ENCODE measurements at places on chromosomes 4 and X.

GRCh38 chr4:19382993-19383756 lies 868.5 kb upstream of the SLIT2 start:
- no peak for DNase-seq

GRCh38 chrX:44915361-44915868 lies 42.4 kb downstream of the KDM6A start:
- DNase-seq, result no peak

GRCh38 chr4:101356928-101357327 lies 9.6 kb upstream of the PPP3CA start:
- DNase-seq, result no peak

DNA sequence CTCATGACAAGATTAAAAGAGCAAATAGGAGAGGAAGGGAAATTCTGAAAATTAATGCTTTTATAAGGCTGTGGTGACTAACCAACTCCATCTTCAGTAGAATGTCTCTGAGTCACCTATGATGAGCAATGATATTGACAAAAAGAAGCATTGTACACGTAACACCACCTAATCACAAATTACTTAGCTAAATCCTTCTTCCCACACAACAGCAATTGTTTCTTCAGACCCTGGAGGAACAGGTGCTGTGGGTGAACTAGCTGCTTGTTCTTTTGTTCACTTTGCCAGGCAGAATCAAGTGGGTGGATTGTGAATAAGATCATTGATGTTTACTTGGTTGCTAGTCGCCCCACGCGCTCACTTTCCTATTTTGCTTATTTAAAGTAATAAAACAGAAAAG lies 315.5 kb downstream of the CAMK2D start:
- no peak for DNase-seq

GRCh38 chrX:71250841-71251240 lies 3.1 kb downstream of the ZMYM3 start:
- no peak for DNase-seq

- no peak for DNase-seq
Measured at GRCh38 chr4:74181219-74181618, 23.3 kb downstream of the MTHFD2L start.

DNA sequence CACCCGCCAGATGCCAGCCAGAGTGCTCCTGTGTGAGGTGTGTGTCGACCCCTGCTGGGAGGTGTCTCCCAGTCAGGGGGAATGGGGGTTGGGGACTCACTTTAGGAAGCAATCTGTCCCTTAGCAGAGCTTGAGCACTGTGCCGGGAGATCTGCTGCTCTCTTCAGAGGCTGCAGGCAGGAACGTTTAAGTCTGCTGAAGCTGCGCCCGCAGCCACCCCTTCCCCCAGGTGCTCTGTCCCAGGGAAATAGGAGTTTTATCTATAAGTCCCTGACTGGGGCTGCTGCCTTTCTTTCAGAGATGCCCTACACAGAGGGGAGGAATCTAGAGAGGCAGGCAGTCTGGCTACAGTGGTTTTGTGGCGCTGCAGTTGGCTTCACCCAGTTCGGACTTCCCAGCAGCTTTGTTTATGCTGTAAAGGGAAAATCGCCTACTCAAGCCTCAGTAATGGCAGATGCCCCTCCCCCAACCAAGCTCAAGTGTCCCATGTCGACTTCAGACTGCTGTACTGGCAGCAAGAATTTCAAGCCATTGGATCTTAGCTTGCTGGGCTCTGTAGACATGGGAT lies 80.8 kb downstream of the CCSER1 start:
- no peak for DNase-seq

GRCh38 chr4:67499799-67500198 lies 45.5 kb downstream of the CENPC start:
- no peak for DNase-seq

DNA sequence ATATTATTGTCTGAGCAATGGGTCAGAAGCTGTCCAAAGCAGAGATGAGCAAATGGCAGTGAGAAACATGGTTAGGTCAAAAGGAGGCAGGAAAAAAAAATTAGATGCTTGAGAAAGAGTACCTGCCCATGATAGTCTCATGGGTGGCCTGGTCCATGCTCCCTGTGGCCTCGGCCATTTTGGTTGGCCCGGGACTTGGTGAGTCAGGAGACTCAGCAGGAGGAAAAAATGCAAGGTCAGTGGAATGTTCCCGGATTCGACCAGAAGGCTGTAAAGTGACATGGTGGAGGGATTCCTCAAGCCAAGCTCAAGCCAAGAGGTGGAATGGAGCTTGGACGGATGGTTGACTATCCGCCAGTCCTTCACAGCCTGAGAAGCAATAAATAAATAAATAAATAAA lies 236.7 kb downstream of the ASMT start:
- no peak for DNase-seq

- DNase-seq, result no peak
Measured at GRCh38 chrX:36462142-36462541, 542.6 kb downstream of the CFAP47 start.

DNA sequence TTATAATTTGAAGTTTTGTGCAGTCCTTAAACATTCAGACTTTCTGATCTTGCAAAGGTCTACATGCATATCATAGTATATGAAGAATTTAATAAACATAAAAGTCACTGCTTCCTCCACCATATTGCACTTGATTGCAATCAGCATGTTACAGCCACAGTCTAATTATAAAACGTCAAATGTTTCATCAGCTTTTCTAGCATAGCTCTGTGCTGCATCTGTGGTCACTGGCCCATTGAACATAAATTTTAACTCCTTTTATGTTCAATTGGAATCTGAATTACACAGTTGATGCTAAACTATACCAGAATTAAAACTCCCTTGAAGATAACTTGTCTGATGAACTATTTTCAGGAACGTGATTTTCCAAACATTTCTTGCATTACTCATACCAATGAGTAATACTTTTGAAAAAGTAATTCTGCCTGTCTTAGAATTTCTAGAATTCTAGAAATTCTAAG lies 329.1 kb downstream of the GALNTL6 start:
- no peak for DNase-seq

DNA sequence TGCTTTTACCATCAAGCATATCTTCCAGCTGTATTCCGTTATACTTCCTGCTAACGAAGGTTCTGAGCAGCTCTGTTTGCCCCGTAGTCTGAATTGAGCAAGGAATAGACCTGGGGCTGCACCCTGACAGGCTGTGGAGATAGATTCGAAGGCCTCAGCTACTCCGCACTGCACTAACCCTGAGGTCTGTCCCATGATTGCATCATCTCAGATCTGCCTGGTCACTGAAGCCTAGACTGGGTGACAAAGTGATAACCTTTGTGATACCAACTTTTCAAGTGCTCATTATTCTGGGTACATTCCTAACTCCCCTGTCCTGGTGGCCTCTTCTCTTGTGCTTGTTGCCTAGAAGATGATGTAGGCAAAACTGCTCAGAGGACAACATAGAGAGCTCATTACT lies 29.9 kb upstream of the PGRMC1 start:
- no peak for DNase-seq

DNA sequence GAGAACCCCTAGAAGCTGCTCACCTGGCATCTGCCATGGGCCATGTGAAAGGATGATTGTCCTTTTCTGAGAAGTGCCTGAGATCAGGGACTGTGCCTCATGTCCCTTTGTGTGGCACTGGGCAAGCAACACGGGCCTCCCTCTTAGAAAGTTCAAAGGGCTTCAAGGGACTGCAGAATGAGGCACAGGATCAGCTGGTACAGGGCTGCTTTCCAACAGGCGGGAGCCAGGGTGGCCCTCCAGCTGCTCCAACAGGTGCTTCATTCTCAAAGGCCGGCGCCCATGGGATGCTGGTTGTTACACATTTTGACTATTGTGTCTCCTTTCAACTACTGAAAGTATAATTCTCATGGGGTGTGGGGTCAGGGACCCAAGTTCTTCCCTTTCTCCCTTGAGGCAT lies 114.7 kb downstream of the ENPP6 start:
- DNase-seq, result no peak

DNA sequence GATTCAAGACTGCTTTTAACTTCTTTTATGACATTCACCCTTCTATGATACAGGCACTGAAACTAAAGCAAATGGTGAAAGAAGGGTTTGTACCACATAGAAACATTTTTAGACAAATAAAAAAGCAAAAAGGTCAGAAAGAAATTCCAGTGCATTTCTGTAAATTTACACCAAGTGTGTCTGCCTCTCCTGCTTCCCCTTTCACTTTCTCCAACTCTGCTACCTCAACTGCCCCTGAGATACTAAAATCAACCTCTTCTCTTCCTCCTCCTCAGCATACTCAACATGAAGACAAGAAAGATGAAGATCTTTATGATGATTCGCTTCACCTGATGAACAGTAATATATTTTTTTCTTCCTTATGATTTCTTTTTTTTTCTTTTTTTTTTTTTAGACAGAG lies 187.9 kb downstream of the LRBA start:
- no peak for DNase-seq

- DNase-seq, result peak; percentile 37
Measured at GRCh38 chr4:118969359-118969758, 80.7 kb downstream of the SYNPO2 start.

- no peak for DNase-seq
Measured at GRCh38 chr4:123898946-123899666, 502.5 kb downstream of the SPRY1 start.

GRCh38 chr4:123265443-123265842 lies 131.2 kb upstream of the SPRY1 start:
- no peak for DNase-seq

GRCh38 chr4:83609365-83609764 lies 73.5 kb downstream of the GPAT3 start:
- DNase-seq, result no peak

- DNase-seq, result no peak
Measured at GRCh38 chr4:181475781-181476507, 767.3 kb upstream of the TENM3 start.

DNA sequence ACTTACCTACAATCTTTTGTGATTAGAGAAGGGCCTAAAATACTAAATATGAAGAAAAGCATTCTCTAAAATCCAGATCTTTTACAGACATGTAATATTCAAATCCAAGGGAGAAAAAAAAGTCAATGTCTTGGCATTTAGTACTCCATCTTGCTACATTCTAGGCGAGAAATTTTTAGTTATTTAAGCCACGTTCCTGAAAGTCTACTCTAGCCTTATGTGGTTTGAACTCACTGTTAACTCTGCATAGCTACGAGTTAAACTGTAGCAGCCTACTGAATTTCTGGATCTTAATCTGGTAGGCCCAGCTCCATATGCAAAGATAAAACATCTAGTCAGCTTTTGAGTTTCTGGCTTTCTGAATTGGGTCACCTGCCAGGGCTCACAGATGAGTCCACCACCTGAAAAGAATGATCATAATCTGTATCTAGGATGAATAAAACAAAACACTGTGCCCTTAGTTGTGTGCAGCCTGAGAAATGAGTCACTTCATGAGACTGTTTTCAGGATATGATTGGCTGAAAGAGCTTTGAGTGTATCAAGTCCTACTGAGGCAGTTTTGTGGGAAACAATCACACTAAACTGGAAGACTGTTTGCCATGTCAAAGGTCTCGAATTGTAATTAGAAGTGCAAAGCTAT lies 3.2 kb upstream of the NEK1 start:
- DNase-seq, result no peak

- no peak for DNase-seq
Measured at GRCh38 chr4:64068096-64068495, 341.2 kb downstream of the TECRL start.
